Breast epithelium (tissue), 4 donors: ENCODE measurements at places on chromosomes 6 and 20. TPM values are rescaled to one million over a fixed set of nuclear protein-coding genes. Genes with fewer than 3 reads are reported as not detected.

DNA sequence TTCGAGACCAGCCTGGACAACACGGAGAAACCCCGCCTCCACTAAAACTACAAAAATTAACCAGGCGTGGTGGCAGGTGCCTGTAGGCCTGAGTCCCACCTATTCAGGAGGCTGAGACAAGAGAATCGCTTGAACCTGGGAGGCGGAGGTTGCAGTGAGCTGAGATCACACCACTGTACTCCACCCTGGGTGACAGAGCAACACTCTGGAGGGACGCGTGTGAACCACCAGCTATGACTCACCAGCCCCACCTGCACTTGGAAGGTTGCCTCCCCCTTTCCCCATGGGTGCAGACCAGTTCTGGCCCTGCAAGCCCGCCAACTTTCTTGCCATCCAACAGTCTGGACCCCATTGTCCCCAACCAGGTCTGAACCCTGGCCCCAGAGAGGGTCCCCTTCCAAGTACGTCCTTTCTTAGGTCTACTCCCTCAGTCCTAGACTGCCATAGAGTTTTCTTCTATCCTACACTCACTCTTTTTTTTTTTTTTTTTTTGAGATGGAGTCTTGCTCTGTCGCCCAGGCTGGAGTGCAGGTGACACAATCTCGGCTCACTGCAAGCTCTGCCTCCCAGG lies 29.2 kb downstream of the ATP9A start:
- no peak for DNase-seq

RPS6KA2 gene
- total RNA-seq, result 124 TPM

DNA sequence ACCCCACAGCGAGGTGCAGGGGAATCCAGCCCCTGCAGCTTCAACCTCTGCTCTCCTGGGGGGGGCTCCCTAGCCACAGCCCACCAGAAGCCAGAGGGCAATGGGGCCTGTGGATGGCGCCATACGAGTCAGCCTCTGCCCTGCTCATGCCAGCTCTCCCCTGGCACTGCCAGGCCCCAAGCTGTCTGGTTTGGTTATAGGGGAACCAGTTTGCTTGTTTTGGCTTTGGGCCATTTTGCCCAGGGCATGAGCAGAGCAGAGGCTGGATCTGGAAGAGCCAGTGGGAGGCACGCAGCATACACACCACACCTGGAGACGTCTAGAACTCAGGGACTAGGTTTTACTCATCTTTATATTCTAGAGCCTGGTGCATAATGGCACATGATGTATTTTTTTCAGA lies 66.7 kb upstream of the SLC22A16 start:
- peak; percentile 67 for DNase-seq

DNMT3B gene
- 2.0 TPM for total RNA-seq

TFEB gene
- total RNA-seq, result 15.7 TPM

GRCh38 chr6:11921017-11921438 lies 91.1 kb upstream of the HIVEP1 start:
- DNase-seq, result no peak

- DNase-seq, result no peak
Observed at GRCh38 chr6:62974452-62974851, 236.8 kb upstream of the FKBP1C start.

TREM1 gene
- total RNA-seq, result 1.3 TPM

- DNase-seq, result no peak
Observed at GRCh38 chr6:140256248-140256647, 881.8 kb upstream of the CITED2 start.

- no peak for DNase-seq
Observed at GRCh38 chr20:23120261-23120660, 34.1 kb upstream of the CD93 start.
